ENCODE measurements at places on chromosomes 7 and 10.

DNA sequence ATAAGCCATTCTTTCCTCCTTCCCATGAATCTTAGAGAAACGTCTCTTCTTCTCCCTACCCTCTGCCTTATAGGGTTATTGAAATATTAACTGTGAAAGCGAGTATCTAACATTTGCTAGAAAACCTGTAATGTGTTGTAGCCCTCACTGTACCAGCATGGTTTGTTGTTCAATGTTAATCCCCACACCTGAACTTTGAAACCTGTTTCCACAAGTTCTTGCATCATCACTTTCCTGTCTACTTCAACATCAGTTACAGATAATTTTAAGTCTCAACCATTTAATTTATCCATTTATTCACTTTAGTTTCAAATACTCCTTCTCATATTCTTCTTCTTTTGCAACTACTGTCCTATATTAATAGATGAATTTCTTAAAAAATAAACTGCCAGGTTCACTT, 148.2 kb downstream of the ETV1 start:
- no peak for DNase-seq

DNA sequence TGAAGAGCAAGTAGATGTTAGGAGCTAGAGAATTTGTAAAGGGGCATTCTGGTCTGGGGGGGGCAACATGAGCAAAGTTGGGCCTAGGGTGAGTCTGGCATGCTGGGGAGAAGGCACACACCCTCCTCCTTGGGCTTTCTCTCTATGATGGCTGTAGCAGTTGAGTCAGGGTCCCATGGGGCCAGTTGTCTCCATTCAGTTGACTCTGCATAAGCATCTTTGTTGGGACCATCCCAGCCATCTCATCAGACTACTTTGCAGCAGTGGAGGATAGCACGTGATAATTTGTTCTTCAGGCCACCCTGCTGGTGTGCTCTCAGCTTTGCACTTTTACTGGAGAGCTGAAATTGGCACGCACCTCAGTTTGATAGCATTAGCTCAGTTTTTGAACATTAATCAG, 55.2 kb downstream of the LRMDA start:
- no peak for DNase-seq

DNA sequence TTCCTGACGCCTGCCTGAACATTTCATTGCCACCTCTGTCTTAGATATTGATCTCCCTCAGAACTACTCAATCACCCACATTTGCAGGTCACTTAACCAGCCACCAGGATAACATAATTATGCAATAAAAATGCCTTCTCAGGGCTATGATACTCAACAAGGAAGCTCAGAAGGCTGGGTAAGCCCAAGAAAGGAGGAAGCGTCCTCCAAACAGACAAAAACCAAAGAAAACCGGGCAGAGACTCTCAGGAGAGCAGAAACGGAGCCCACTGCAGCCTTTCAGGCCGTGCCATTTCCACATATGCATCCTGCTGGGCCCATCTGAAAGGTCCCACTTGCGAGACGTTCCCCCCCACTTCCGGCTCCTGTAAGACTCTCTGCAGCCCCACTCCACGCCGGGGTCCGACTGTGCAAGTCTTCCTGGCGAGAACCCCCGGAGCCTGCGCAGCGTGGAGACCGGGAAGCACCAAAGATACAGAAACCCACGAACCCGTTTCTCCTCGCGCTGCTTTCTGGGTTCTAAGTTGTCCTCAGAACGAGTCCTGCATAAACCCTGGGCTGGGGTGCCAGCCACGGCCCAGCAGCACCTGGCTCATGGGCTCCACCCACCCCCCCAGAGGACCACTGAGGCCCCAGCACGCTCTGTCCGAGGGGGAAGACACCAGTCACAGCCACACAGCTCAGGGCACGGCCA, 83.7 kb downstream of the DIP2C start:
- DNase-seq = no peak

DNA sequence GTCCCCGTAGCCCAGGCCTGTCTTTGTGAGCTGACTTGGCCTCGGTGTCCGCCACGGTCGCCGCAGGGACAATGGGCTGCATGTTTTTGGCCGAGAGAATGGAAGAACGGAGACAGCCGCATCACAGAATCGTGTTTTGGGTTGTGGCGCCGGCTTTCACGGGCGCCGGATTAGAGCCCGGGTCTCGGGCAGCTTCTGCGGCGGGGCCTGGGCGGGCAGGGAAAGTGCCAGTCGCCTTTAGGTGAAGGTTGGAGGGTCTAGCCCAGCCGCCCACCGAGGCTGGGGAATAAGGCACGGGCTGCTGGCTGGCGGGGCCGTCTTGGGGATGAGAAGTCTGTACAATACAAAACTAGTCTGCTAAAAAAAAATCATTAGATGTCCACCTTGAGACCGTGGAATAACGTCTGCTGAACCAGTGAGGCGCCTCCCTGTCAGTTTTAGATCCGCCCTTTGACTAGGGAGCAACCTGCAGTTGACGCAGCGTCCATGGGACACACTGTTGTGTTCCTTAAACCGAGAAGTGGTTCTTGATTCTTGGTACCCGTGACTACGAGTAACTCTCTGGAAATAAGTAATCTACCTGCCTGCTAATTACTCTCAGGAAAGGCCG, 577 bp downstream of the DNAJB9 start:
- DNase-seq = peak; percentile 54

DNA sequence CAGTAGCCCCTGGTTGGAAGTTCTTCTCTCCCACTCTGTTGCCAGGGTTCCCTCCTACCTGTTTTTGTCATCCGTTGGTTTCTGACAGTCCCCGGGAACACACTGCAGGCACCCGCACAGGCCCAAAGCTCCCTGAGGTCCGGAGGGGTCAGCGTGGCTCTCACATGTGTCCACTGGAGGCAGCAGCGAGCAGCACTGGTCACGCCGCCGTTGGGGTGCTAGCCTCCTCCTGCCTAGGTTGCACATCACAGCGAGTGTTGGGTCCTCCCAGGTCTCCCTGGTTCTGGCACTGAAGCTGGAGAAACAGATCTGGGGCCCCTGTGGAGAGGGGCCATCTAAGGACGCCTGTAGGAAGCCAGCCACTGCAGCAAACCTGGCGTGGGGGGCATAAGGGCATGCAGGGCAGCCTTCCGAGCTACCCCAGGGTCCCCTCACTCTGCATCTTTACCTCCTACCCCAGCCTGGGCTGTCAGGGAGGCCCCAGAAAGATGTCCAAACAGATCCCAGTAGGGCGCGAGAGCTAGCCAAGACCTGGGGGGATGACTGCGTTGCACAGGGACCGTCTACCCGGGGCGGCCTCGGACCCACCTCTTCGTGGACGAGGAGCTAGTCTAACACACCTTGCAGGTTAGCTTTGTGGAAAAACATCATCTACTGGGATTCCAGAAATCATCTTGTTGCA, 28.9 kb downstream of the LRRC27 start:
- no peak for DNase-seq

GRCh38 chr7:30796105-30796869, 25.1 kb downstream of the MINDY4 start:
- DNase-seq = peak; percentile 86

DNA sequence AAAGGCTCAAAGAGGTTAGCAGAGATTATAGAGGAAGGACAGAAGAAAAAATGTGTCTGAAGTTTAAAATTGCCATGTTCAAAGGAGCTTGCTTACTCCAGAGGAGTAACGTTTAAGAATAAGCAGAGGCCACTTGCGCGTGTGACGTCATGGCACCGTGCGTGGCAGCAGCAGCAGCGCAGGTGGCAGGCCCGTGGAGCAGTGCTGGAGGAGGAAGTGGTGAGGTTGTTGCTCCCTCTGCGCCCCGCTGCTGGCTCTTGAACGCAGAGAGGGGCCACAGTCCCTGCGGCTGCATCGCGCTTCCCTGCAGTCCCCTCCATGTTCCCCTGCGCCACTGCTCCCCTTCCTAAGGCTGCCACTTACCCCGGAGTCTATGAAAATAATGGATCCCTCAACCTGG, 37.5 kb downstream of the GDI2 start:
- no peak for DNase-seq

GRCh38 chr7:155530601-155531000, 15.8 kb downstream of the CNPY1 start:
- DNase-seq = no peak

DNA sequence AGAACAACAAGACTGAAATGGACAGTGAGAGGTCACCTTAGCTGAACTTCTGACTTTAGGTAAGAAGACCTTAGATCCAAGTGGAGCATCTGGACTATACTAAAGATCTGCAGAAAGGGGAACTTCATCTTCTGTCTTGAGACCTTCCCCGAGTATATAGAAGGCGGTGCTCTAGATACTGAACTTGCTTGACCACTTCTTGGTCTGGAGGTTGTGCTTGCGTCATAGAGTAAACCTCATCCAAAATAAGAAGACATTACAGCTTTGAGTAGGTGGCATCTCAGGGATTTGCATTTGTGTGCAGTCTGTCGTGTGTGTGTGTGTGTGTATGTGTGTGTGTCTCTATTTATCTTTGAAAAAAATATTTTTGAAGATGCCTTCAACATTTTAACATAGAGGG, 157.5 kb downstream of the CHN2 start:
- DNase-seq = no peak

DNA sequence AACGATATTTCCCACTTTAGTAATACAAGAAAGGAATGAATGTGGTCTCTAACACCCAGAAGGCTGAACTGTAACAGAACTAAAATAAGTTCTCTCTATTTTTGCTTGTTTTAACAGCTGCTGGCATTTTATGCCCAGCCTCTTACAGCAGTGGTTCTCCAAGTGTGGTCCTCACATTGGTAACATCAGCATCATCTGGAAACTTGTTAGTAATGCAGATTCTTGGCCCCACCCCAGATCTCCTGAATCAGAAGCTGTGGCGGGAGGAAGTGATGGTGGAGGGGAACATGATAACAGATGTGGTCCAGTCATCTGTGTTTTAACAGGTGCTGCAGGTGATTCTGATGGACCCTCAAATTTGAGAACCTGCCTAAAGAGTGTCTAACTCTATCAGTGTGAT, 170.1 kb downstream of the TMEM26 start:
- no peak for DNase-seq

GRCh38 chr10:87966459-87966858, 103.0 kb downstream of the PTEN start:
- DNase-seq = no peak

- no peak for DNase-seq
These were observed 34.1 kb downstream of the AFAP1L2 start for GRCh38 chr10:114370199-114370598.

- no peak for DNase-seq
These were observed 66.8 kb upstream of the CHST15 start for GRCh38 chr10:124160176-124160575.

GRCh38 chr10:114012650-114013049, 31.0 kb upstream of the ADRB1 start:
- DNase-seq = no peak

GRCh38 chr7:82617156-82617555, 173.6 kb upstream of the CACNA2D1 start:
- no peak for DNase-seq

DNA sequence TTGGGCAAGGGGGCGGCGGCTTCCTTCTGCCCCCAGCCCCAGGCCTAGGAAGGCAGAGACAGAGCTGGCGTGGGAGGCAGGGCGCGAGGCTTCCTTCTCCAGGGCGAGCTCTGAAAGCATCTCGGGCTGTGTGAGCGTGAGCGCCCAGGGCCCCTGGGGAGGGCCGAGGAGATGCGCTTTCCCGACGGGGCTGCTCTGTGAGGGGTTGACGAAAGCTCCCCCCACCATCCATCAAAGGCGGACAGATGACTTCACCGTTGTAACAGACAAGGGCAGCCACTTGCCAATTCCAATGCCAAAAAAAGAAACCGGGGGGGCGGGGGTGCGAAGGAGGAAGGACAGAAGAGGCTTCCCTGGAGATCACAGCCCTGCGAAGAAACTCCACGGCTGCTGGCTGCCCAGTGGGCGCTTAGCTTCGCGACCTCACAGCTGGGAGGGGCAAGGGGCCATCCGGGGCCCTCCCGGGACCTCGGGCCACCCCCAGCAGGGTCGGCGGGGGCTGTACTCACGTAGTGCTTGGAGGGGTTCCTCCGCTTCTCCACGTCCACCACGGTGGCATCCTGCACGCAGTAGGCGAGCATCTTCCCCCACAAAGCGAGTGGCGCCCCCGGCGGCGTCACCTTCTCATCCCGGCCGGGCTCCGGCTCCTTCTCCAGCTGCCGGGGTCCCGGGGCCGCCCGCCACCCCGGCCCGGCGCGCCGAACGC, 537 bp downstream of the SH3PXD2A start:
- peak; percentile 78 for DNase-seq

DNA sequence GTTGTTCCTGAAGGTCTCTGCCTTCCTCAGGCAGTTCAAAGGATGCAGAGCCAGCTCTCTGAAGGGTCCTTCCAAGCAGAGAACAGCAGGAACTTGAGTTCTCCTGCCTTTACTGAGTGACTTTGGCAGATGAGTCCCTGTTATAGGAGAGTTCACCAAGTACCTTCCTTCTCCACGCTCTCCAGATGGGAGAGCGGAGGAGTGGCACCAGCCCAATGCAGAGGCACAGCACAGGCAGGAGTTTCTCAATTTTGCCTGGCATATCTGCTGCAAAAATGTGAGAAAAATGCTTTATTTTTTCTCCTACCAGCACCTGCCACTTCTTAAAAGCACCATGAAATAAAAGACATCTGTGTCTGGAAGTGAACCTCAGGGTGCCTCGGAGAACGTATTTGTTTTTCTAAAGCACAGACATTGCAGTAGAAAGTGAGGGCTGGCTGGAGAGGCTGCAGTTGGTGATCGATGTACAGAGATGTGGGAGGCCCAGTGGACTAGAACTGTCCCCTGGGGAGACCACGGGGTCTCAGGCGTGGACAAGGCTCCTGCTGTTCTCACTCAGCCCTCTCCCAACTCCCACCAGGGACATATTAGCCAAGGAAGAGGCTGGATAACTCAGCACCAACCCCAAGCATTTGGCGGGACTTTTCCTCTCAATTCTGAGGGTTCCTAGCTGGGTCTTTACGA, 174.5 kb downstream of the WDR37 start:
- no peak for DNase-seq

DNA sequence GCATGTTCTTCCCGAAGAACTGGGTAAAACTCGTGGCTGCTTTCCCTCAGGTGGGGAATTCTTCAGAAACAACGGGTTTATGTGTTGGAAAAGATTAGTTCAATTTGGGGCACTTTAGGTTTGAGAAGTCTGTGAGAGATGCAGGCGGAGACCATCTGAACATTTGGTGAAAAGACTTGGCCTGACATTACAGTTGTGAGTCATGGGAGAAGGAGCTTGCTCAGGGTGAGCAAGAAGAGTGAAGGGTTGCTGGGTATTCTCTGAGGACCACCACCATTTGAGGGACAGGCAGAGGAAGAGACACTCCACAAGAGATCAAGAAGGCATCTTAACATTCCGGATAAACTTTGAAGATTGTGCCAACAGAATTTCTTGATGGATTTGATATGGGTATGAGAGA, 88.6 kb downstream of the PODXL start:
- DNase-seq = no peak

GRCh38 chr10:35768011-35768410, 125.9 kb upstream of the FZD8 start:
- no peak for DNase-seq

- peak; percentile 68 for DNase-seq
These were observed 21.7 kb upstream of the ADRB1 start for GRCh38 chr10:114021717-114022680.

- no peak for DNase-seq
These were observed 183.2 kb downstream of the CXCL12 start for GRCh38 chr10:44201656-44202055.

DNA sequence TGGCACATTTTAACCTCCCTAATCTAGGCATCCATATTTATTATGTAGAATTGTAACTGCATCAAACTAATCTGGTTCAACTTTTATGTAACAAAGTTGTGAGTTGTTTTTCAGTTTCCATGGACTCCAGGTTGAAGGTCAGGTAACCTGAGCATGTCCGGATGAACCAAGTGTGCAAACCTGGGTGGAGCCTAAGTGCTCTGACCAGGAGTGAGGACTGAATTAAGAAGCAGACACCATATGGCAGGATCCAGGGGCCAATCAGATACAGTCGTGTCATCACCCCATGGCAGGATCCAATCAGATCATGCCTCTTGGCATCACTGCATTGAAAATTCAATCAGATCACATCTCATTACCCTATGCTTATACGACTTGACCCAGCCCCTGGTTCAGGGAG, 41.2 kb upstream of the PHYHIPL start:
- DNase-seq = no peak

Data from tongue (tissue), 3 donors.